ENCODE measurements at places on chromosomes 7 and 10.

DNA sequence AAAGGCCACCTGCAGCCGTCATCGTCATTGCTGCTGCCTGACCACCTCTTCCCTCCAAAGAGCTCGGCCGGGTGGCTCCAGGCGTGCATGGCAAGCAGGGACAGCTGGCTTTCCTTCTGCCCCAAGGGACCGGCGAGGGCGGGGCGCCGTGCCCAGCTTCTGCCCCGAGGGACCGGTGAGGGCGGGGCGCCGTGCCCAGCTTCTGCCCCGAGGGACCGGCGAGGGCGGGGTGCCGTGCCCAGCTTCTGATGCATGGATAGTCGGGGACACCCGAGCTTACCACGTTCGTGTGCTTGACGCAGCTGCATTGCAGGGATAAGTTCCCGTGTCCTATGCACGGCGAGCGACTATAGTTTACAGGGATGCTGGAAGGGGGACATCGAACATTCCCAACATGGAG lies 27.0 kb downstream of the CFAP46 start:
- peak; percentile 10 for DNase-seq

- no peak for DNase-seq
These were observed 29.9 kb downstream of the PPP2R2D start for GRCh38 chr10:131930586-131931330.

- no peak for DNase-seq
These were observed 20.9 kb downstream of the ANKRD7 start for GRCh38 chr7:118245267-118246040.

GRCh38 chr7:30322271-30323005 lies 38.0 kb downstream of the ZNRF2 start:
- DNase-seq, result no peak

DNA sequence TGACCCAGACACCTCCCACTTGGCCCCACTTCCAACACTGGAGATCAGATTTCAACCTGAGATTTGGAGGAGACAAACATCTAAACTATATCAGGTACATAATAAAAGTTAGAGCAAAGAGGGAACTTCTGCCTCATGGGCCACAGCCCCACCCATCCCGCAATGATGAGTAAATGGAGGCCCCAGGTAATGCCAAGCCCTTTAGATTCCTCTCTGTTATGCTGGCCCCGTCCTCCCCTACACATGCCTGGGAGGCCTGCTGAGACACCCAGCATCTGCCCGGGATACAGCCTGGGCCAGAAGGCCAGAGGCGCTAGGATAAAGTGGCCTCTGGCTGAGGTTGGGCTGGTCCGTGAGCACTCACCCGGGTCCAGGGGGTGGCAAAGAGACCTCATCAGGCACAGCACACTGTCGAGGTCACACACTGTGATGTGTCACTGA lies 185.5 kb upstream of the SH2B2 start:
- DNase-seq, result no peak

- DNase-seq, result no peak
These were observed 613.5 kb downstream of the PTPRN2 start for GRCh38 chr7:157973971-157974677.

GRCh38 chr7:68537051-68537773 lies 1061.1 kb upstream of the AUTS2 start:
- DNase-seq, result no peak

GRCh38 chr10:103671126-103671895 lies 177.8 kb downstream of the NEURL1 start:
- no peak for DNase-seq

GRCh38 chr7:6650521-6651011 lies 13.4 kb downstream of the ZNF316 start:
- DNase-seq, result no peak

DNA sequence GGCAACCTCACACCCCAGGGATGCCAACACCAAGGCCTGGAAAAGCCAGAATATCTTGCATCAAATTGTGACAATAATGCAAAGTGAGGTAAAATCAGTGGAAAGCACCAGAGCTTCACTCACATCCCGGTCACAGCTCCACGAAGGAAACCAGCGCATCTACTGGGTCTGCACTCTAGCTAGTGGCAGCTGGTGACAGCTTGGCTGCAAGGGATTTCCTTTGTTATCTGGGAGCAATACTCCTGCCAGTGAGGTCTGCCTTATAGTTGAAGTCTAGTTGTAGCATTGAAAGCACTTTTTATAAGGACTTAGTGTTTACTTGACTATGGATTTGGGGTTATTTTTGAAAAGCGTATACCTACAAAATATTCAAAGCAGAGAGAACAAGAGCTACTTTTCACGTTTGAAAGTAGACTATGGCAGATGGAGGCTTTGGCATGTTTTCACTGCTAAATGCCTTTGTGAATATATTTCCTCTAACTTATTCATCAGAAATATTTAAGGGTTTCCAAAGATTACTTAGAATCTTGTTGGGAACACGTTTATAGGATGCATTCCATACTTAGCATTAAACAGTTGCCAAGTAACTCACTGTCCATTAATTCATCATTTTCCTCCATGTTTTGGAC lies 26.1 kb downstream of the WDFY4 start:
- DNase-seq, result no peak

GRCh38 chr10:85597006-85597405 lies 769.6 kb downstream of the GRID1 start:
- no peak for DNase-seq

DNA sequence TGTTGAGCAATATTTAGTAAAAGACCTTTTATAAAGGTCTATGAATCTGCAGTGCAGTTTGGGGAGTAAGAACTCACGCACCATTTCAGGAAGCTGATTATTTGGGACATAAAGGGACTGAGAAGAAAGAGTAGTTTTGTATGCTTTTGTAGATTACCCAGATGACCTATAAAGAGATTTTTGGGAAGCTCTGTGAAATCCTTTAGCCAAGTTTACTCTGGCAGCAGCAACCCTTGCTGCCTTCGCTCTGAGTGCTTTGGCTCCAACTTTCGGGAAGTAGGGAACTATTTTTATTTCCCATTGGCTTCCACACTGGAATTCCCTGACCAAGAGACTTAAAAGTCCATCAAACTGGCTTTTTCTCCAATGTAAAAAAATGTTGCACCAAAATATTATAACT lies 1110.1 kb upstream of the PHF14 start:
- DNase-seq, result no peak

DNA sequence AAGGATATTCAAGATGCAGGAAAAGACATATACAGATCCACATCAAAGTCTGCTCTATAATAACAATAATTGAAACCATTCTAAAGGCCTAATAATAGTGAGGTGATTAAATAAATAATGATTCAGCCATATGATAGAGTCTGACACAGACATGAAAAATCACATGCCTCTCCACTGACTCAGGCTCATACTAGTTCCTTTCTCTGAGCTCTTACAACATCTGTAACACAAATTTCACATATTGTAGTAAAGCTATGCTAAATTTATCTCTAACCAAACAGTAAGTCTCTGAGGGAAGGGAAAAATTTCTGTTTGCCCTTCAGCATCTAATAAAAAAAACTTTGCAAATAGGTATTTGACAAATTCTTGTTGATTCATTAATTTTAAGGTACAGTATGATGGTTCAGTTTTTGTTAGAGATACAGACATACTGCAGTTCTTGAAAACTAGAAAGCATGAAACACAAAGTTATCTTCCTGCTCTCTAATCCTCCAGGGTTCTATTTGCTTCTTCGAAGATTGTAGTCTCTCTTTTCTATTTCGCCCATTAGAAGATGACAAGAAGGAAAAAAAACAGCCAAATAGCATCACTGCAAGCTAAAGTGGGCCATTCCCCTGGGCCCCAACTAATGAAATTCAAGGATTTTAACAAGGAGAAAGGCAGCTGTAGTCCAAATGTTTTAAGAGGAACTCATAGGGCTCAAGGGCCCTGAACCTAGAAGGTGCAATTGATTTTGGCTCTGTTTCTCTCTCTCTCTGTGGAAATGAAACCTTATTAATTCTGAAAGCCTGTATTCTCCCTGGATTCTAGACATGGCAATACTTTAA lies 53.9 kb downstream of the CUBN start:
- DNase-seq, result no peak

DNA sequence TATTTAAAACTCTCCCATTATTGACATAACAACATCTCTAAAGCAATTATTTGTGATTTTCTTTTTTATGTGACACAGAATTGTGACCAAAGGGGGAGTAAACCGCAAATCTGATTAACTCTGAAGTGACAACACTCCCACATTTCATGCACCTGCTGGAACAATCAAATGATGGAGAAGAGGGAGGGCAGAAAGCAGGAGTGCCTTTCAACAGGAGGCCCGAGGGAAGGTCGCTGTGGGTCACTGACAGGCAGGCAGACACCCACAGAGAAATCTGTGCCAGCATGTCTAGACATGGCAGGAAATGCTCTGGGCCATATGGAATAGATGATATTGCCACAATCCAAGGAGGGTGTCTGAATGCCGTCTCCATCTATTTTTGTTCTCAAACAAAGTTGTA lies 247.3 kb downstream of the DOCK4 start:
- DNase-seq, result no peak

DNA sequence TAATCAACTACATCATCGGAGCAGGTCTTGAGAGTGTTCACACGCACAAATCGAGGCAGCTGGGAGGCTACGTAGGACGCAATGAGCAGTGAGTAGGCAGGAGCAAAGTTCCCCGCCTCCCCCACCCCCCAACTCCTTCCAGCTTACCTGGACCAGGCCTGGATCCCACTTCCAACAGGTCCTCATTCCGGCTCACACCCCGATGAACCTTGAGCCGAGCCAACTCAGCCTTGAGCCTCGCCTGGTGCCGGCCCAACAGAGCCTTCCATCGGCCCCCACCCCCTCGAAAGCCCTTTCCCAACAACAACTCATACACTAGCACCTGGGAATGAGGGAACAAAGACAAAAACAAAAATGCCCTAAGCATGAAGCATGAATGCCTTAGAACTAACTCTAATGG lies 1.2 kb downstream of the NSUN5 start:
- no peak for DNase-seq

- DNase-seq, result no peak
These were observed 11.3 kb downstream of the CRYGN start for GRCh38 chr7:151428378-151429236.

DNA sequence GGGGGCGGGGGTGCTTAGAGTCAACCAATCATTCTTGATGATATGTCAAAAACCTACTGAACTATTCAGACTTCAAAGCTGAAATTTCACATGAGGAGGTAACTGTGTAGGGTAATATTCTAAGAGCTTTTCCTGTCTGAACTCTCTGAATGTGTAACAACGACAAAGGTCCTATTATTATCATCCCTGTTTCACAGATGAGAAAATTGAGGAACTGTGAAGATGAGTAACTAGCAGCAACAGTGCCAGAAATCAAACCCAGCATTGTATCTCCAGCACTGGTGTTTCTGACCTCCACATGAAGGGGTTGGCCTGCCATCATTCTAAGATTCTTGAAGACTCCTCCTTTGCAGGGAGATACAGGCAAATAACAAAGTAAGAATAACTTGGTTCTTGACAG lies 294.7 kb upstream of the AOAH start:
- no peak for DNase-seq

DNA sequence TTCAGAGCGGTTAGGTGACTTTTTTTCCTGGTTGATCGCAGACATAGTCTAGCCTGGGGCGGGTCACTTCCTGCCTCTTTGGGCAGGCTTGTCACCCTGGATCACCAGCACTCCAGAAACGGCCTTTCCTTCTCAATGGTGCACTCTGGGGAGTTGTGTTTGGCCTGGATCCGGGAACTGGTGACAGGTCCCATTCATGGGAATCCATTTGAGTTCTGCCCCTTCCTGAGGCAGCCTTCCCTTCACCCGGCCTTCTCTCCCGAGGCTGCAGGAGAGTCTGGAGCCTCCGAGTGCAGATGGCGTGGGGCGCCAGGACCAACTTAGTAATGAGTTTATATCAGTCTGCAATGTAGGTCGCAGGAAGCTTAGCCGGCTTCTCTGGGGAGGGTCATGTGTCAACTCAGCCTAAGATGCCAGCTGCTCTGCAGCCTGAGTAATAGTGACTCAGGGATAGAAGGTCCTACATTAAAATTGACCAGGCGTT lies 54.2 kb downstream of the TACR2 start:
- DNase-seq, result no peak

- no peak for DNase-seq
These were observed 32.6 kb downstream of the PRLHR start for GRCh38 chr10:118562851-118563250.

GRCh38 chr10:22623633-22624253 lies 90.6 kb downstream of the PIP4K2A start:
- no peak for DNase-seq

DNA sequence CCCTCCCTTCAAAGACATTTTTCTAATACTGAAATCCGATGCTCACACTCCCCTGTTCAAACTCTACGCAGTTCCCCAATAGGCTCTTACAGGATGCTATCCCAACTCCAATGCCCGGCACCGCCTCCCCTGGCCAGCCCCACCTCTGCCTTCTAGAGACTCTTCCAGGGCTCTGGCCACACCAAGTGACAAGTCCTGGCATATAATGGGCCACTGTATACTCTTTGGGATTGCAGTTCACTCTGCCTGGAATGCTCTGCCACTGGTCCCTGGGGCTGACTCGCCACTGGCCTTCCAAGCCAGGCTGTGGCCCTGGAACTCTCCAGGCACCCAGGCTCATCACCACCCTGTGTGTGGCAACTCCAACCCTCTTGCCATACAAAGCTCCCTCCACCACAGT lies 3.1 kb upstream of the BRI3 start:
- no peak for DNase-seq

GRCh38 chr7:73856941-73857340 lies 4.0 kb upstream of the TMEM270 start:
- DNase-seq, result no peak

DNA sequence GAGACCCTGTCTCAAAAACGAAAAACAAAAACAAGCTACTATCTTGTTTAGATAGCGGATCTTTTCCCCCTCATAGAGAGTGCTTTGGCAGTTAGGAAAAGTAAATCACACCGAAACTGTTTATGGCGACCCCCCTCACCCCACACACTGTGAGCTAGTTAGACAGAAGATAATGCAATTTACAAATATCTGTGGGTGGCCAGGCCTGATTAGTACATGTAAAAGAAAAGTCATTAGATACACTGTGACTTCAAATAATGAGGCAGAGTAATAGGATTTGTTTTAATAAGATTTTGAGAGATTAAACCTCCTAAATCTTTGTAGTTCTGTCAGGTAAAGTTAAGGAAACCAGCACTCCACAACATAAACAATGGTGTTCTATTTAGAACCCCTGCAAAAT lies 121.1 kb downstream of the ST7 start:
- DNase-seq, result no peak

GRCh38 chr10:80168162-80168511 lies 35.6 kb downstream of the PLAC9 start:
- DNase-seq, result no peak

GRCh38 chr7:82506208-82506607 lies 62.6 kb upstream of the CACNA2D1 start:
- DNase-seq, result no peak

DNA sequence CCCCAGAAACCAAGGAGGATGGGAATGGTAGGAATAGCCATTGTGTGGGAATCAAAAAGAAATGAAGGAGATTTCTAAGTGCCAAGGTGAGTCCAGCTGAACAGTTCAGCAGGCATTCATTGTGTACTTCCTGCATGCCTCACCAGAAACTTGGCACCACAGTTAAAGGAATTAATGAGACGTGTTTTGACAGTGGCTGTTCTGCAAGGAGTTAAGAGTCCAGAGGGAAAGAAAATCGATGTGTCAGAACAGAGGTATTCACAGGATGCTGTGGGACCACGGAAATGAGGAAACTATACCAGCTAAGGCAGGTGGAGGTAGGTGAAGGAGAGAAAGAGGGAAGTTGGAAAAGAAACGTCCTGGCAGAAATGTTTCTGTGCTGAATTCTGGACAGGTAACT lies 78.1 kb downstream of the PRKCQ start:
- no peak for DNase-seq

GRCh38 chr10:69573056-69573806 lies at the start of gene NEUROG3:
NEUROG3 (minus strand) TSS chr10:69573422; CDS start chr10:69573043, 379 bp downstream.
- DNase-seq, result no peak
